Stimulated activated CD8-positive, alpha-beta memory T cell treated with anti-CD3 and anti-CD28 coated beads, Interleukin-15, amount 100 ng/mL, for 24 hours (primary cell): ENCODE measurements at places on chromosomes 5 and 9.

GRCh38 chr9:95993337-95993736 lies 117.8 kb downstream of the ERCC6L2 start:
- DNase-seq = no peak

DNA sequence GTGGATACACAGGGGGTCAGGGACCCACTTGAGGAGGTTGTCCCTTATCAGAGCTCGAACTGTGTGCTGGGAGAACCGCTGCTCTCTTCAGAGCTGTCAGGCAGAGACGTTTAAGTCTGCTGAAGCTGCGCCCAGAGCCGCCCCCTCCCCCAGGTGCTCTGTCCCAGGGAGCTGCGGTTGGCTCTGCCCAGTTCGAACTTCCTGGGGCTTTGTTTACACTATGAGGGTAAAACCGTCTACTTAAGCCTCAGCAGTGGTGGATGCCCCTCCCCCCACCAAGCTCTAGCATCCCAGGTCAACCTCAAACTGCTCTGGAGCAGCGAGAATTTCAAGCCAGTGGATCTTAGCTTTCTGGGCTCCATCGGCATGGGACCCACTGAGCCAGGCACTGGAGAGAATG lies 15.9 kb downstream of the SRD5A1 start:
- no peak for DNase-seq

- no peak for DNase-seq
These were observed 71.2 kb downstream of the SYK start for GRCh38 chr9:90872835-90873294.

- DNase-seq = no peak
These were observed 144.0 kb upstream of the HAPLN1 start for GRCh38 chr5:83864652-83865051.

GRCh38 chr9:120351106-120351505 lies 228.9 kb downstream of the CDK5RAP2 start:
- no peak for DNase-seq

DNA sequence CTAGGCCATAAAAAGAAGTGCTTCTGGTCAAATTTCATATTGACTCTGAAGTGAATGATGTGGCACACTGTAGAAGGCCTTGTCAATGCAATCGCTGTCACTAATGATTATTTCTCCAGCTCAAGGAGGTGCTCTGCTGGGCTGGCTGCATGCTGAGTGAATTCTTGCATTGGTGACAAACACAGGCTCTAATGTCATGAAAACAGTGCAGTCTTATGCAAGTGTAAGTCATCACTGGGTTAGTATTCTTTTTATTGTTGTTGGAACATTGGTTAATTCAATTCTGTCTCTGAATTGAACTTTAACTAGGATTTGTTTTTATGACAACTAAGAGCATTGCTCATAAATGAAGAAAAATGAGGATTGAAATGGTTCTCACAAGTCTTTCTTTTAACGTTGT lies 57.3 kb upstream of the CD180 start:
- no peak for DNase-seq

- DNase-seq = no peak
These were observed 266.6 kb downstream of the PIK3R1 start for GRCh38 chr5:68482199-68482598.

DNA sequence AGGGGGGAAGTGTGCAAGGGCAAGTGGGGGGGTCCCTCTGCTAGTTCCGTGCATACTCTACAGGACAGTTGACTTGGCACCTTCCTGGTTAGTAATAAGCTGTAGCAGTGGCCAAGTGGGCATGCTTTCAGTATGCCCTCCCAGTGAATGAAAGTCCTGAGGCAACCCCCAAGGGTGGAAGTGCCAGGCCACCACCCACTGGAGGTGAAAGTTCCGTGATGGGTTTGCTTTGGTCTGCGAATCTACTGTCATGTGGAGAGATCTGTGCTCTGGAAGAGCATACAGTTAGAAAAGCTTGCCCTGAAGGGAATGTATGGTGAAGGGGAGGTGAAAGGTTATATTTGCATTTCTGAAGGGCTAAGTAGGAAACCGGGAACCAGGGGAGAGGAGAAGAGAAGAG lies 10.3 kb downstream of the FXN start:
- no peak for DNase-seq
